Jurkat, Clone E6-1 (cell line): ENCODE measurements at places on chromosomes 7 and 10.

GRCh38 chr7:148116195-148116594, 474.4 kb upstream of the C7orf33 start:
- peak; percentile 34 for DNase-seq

DNA sequence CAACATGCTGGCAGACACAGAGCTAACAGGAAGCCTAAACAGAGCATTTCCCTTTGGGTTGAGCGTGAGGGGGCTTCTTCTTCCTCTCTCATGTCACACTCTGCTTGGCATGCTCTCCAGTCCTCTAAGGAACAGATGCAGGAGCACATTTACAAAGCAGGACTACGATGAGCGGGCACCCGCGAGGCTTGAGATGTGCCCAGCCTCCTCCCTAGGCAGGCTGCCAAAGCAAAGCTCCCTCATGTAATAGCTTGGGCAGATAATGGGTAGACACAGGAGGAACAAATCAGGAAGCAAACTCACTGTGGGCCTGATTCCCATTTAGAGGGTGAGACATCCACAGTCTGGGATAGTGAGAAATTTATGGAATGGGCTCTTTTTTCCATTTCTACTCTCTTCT, 519.1 kb downstream of the NRG3 start:
- DNase-seq: no peak

- no peak for DNase-seq
Observed at GRCh38 chr7:157817944-157818700, 481.3 kb downstream of the DNAJB6 start.

DNA sequence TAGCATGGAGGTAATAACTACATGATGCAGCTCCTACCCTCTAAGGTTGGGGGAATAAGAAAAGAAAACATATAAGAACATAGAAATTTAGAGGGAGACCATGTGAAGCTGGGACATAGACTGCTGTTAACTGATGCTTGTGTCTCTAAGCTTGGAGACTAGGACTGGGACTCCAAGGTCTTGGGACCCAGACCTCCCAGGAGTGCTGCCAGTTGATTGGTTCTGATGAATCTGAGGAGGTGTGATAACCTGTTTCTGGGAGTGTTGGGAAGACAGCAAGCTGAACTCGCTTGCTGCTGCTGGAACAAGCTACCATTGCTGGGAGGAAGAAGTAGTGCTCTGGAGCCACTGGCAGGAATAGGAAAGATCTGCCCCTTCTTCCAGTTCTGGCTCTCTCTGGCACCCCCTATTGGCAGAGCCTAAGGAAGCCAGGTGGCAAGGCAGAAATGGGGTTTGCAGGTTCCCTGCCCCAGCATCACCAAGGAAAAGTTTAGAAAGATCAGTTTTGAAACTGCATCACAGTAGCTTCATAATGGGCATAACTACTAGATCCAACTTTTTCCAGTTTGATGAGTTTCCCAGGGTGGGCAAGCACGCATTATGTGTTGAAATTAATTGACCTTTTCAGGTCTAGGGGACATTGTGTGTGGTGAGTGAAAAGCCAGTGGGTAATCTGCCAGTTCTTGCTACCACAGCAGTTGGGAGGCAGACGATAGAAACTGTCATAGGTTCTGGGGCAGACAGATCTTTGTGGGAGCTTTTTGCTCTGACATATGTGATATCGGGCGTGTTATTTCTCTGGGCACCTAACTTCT, 140.7 kb downstream of the SND1 start:
- DNase-seq: peak; percentile 11

DNA sequence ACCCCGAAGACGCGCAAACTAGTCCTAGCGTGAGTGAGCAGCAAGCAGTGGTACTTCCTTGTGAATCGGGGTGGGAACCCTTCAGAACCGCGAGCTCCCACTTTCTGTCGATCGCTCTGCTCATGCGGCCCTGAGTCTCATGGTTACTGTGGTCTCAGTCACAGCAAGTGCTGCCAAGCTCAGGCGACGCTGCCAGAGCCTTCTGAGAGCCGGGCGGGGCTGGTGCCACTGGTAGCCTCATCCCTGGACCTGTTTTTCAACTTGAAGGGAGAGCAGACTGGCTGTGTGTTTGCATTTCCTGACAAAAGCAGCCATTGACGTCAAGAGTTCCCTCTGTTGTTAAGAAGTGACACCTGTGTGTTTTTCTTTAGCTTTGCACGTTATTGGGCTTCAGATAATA, 32.9 kb upstream of the BHLHA15 start:
- no peak for DNase-seq

- DNase-seq: no peak
Observed at GRCh38 chr10:8962249-8962648, 907.8 kb downstream of the GATA3 start.

DNA sequence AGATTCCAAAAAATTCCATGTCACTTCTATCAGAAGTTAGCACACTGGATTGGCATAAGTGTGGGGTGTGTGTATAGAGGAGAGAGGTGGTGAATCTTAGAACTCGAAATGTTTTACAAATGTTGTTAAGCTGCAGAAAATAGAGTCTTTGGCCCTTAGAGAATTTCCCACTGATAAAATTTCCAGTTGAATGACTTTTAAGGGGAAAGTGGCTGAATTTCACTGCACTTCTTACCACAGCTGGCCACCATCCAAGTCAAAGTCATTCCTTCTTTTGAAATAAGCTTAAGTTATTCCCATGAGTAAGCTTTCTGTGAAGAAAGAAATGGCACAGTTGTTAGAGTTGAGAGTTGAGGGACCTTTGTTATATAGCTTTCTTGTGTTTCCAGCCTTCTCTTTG, 13.9 kb downstream of the VCL start:
- no peak for DNase-seq

- DNase-seq: no peak
Observed at GRCh38 chr7:125661006-125661405, 731.4 kb upstream of the POT1 start.
